ENCODE measurements at places on chromosomes 5 and 9.
A peak's percentile ranks its signal among the peaks of the same experiment; 100 is the strongest.

DNA sequence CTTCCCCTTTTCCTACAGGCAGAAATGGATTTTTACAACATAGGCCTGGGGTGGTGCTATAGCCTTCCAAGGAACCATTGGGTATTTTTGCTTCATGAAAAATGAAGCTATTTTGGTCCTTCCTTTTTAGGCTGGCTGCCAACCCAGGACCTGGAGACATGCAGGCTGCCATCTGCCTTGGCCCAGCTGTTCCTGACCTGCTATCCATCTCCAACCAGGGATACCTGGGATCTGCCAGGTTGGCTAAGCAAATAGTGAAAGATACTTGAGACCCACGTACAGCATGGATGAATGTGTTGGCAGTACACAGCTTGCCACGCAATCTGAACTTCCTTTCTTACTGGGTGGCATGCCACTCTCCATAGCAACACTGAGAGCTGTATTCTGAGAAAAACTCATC, 31.1 kb downstream of the MRPS27 start:
- DNase-seq, result no peak

DNA sequence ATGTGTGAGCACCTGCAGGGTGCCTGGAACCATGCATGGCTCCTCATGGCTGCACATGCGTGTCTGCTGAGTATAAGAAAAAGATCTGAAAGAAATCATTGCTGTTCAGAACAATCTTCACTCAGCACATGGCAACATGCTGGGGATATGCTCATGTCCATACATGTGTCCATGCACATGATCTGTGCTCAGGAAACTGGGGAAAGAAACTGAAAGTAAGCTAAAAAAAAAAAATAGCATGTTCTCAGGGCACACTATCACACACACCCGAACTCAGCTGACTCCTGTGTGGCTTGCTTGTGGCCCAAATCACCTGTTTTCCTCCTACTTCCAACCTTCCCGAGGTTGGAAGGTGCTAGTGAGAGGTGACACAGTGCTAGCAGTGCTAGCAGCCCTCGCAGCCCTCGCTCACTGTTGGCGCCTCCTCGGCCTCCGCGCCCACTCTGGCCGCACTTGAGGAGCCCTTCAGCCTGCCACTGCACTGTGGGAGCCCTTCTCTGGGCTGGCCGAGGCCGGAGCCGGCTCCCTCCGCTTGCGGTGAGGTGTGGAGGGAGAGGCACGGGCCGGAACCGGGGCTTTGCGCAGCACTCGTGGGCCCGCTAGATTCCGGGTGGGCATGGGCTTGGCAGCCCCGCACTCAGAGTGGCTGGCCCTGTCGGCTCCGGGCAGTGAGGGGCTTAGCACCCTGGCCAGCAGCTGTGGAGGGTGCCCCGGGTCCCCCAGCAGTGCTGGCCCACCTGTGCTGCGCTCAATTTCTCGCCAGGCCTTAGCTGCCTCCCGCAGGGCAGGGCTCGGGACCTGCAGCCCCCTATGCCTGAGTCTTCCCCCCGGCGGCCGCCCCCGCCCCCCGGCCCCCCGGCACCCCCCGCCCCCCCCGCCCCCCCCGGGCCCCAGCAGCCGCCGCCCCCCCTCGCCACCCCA, 76.0 kb downstream of the GADD45G start:
- DNase-seq, result no peak

- no peak for DNase-seq
Measured at GRCh38 chr5:160966921-160967320, 114.9 kb upstream of the ATP10B start.

GRCh38 chr5:141654298-141654697, 3.1 kb upstream of the FCHSD1 start:
- peak; percentile 43 for DNase-seq
